ENCODE measurements at places on chromosomes 1 and 21.

DNA sequence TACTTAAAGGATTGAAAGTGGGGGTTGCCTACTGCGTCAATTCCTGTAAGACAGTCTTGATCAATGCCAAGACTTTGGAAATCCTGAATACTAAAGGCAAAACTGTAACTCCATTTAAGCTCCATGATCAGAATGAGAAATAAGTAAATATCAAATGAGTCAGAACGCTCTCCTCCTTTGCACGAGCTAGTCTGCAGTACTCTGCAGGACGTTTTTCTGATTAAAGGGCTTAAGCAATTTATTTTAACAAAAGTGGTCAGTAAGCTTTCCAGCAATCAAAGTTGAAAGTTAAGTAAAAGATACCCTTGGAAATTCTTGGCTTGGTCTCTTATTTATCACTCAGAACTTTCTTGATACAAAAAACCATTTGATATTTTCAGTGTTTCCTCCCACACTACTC, 35.7 kb upstream of the ARHGAP29 start:
- DNase-seq, result no peak

GRCh38 chr1:15573477-15573876, 11.4 kb downstream of the AGMAT start:
- DNase-seq, result no peak

DNA sequence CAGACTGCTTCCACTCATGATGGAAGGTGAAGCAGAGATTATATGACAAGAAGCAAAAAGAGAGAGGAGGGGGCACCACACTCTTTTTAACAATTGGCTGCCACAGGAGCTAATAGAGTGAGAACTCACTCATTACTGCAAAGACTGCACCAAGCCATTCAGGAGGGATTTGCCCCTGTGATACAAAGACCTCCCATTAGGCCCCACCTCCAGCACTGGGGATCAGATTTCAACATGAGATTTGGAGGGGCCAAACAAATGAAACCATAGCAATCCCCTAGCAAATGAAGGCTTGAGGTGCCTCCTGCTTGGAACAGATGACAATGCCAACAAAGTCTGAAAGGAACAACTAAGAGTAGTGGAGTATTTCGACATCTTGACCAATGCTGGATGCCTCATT, 122.5 kb upstream of the COA6 start:
- no peak for DNase-seq

GRCh38 chr1:212162635-212163034, 122.6 kb upstream of the PPP2R5A start:
- peak; percentile 21 for DNase-seq

GRCh38 chr1:96674915-96675314, 46.7 kb upstream of the PTBP2 start:
- DNase-seq, result no peak

DNA sequence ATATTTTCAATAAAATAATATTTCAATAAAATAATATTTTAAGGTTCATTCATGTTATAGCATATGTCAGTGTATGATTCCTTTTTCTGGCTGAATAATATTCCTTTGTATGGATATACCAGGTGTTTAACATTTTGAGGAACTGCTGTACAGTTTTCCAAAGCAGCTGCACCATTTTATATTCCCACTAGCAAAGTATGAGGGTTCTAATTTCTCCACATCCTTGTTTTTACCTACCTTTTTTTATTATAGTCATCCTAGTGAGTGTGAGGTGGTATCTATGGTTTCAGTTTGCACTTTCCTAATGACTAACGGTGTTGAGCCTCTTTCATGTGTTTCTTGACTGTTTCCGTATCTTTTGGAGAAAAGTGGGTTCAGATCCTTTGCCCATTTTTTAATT, 5.2 kb downstream of the DEGS1 start:
- no peak for DNase-seq

All from AG04449 (cell line).